ENCODE measurements at places on chromosomes 6 and 20.

GRCh38 chr6:7805850-7806214 lies 79.9 kb downstream of the BMP6 start:
- DNase-seq, result no peak

DNA sequence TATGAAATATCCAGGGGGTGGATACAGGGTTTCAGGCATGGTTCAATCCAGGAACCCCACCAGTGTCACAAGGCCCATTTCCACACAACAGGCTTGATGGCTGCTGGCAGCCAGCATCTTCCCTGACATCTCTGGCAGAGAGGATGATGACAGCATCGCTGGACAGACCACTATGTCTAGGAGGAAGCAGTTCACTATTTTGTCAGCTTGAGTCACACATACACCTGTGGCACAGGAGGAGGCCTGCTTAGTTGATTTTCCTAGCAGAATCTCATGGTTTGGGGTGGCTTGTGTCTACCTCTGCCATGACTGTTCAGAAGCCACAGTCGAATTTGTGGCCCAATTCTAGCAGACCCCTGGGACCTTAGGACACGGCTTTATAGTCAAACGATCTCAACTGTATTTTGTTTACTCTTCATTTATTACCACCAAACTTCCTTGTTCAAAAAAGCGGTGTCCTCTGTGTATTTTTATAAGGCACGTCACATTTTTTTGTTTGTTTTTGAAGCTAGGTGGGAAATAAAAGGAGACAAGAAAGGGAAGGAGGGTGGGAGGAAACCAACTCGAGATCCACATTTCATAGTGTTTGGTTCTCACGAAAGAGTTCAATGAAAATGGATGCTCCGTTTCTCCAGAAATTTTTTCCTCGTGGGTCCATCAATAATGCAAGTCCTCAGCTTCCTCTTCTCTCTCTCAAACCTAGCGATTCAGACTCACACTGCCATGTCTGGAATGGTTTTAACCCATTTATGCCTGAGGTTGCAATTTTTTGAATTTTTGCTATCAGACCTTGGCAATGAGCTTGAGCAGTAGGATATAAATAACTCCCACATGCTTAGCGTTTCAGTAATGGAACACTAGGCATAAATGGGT lies 94.4 kb downstream of the TOX2 start:
- DNase-seq, result no peak

DNA sequence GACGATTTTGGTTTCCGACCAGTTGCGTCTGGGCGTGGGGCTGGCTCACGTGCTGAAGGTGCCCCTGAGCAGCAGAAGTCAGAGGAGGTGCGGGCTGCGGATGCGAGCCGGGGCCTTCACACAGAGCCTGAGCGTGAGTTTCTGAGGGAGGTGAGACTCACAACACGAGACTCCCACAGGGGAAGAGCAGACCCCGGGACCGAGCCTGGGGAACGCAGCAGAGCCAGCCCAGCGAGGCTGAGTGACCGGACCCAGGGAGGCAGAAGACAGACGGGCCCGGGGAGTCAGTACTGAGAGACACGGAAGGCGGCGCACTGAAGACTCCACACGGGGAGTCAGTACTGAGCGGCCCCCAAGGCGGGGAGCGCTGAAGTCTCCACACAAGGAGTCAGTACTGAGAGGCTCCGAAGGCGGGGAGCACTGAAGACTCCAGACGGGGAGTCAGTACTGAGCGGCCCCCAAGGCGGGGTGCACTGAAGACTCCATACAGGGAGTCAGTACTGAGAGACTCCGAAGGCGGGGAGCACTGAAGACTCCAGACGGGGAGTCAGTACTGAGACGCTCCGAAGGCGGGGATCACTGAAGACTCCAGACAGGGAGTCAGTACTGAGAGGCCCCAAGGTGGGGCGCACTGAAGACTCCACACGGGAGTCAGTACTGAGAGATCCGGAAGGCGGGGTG lies 77.8 kb downstream of the DLL1 start:
- DNase-seq, result no peak

DNA sequence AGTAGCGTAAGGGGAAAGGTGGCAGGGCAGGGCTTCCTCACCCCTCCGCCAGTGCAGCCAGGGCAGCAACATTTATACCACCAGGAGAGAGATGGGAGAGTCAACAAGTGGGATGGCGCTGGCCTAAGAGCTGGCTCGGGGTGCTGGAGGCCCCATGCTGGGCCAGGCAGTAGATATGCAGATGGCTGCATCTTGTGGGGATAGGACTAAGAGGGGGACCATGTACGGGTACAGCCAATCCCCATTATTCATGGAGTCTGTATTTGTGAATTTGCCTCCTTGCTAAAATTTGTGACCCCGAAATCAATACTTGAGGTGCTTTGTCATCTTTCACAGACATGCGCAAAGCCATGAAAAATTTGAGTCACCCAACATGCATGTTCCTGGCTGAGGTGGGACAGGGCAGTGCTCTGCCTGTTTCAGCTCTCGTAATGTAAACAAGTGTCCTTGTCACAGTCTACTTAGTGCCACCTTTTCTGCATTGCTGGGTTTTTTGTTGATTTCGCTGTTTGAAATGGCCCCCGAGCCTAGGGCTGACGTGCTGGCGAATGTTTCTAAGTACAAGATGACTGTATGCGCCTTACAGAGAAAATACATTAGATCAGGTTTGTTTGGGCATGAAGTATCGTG lies 27.5 kb upstream of the TAF8 start:
- no peak for DNase-seq

DNA sequence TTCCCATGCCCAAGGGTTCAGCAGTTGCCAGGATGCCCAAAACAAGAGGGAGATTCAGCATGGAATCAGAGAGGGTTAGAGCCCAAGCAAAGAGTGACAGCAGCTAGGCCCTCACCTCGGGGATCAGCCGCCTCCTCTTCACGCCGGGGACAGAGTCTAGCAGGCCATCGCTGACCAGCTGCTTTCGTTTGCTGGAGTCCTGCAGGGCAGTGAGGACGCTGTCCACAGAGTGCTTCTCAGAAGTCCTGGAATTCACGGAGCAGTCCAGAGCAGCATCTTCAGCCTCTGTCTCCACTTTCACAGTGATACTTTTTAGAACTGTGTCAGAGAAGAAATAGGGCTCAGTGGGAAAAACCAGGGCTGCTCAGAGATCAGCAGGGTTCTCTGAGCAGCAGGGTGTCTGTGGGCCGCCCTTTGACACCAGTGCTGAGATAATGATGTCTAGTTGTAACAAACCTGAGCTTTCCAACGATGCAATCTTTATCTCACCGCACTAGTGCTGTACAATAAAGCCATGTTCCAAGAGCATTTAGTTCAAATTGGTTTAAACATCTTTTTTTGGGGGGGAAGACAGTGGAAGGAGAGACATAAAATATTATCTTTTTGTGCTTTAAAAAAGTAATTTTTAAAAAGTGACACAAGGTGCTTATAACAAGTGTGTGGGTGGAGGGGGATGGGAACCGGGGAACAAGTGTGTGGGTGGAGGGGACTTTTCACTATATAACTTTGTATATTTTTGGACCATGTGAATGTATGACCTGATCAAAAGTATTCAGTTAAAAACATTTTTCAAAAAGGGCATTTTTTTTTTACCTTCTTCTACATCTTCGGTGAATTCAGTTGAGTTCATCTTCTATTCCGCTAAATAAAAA lies 16.6 kb downstream of the BEND3 start:
- no peak for DNase-seq

GRCh38 chr6:125888989-125889656 lies 67.4 kb upstream of the HINT3 start:
- DNase-seq, result no peak

DNA sequence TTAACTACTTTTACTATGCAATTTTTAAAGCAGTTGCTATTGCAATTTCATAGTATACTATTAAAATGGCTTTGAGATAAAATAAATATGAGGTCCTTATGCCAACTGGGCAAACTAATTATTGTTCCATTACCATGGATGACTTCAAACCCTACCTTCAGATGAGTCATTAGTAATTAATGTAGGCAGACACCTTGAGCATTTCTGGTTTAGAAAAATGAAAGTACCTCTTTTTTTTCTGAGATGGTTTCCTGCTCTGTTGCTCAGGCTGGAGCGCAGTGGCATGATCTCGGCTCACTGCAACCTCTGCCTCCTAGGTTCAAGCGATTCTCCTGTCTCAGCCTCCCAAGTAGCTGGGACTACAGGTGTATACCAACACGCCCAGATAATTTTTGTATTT lies 11.9 kb downstream of the ASF1A start:
- no peak for DNase-seq

DNA sequence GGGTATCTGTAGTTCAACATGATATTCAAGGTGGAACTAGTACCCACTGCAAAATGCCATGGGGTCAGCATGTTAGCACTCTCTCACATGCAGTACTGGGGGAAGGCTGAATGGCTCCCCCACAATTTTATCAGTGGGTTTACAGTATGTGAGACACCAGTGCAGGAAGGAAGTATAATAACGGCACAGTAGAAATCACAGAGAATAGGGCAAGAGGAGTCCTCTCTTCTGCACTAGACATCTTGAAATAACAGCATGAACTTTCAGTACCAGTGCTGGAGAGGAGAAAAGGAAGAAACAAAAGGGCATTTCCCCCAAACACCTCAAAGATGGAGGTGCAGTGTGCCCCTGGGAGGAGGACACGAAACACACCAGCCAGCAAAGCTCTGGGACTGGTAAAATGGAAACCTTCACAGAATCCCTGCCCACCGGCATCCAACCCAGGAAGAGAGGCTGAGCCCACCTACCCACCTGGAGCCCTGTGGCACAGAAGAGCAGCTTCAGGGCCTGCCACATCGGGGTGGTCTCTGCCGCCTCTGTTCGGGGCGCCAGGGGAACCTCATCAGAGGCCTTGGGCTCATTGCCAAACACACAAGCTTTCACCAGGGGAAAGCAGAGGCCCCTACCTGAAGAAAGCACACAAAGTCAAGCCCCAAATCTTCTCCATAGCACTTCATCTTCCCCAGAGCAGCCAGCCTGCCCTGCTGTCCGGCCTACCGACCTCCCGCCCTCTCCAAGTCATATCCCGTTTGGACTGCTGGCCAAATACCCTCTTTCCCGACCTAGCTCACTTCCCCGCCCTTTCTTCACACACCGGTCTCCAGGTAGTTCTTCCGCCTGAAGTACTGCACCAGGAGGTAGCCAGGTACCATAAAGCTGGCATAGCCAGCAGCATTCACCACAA lies 1.2 kb downstream of the SLC35B2 start:
- DNase-seq, result no peak

GRCh38 chr6:82614518-82614917 lies 250.9 kb downstream of the TPBG start:
- no peak for DNase-seq

- no peak for DNase-seq
Measured at GRCh38 chr20:59643615-59644061, 39.3 kb downstream of the PHACTR3 start.

- no peak for DNase-seq
Measured at GRCh38 chr6:28531479-28532128, 5.9 kb downstream of the GPX5 start.

GRCh38 chr20:61956396-61957342 lies 109.0 kb downstream of the TAF4 start:
- no peak for DNase-seq

DNA sequence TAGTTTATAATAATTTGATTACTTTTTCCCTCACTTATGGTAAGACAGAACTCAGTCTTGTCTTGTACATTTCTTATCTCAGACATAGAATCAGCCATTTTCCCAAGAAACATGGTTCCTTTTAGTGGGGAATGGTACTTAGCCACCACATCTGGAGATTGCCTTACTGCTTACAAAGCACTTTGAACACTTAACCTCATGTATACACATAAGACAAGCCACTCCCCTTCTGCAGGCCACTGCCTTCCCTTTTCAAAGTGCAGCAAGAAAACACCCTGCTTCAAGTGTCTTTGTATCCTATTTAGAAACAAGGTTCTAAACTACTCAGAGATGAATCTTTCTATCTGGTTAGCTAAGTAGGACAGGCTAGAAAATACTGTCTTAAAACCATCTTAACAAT lies 159.2 kb downstream of the UBE3D start:
- no peak for DNase-seq

DNA sequence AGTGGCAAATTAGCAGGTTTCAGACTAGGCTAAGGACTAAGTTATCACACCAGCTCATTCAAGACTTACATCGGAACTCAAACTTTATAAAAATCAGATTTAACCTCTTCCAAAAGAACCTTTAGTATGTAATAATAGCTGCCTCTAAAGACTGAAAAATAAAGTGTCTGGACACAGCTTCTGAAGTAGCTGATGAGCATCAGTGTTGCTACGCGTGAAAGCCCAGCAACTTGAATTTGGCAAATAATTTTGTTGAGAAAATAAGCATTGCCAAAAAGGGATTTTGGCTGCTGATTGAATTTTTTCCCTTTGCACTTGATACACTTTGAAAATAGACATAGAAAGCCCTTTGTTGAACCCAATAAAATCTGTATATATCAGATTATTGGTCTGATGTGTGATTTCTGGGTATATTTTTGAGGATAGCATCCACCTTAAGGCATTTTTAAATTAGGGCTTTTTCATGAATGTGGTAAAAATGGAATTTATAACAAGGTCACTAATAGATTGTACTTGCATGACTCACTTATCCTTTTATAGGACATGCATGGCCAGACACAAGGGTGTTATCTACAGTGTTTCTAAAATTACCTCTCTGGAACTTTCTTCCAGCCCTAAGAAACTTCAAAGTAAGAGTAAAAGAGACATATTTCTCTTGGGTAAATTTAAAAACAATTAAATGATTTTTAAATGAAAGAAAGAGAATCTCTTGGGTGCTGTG lies 350.4 kb downstream of the TENT5A start:
- DNase-seq, result no peak

DNA sequence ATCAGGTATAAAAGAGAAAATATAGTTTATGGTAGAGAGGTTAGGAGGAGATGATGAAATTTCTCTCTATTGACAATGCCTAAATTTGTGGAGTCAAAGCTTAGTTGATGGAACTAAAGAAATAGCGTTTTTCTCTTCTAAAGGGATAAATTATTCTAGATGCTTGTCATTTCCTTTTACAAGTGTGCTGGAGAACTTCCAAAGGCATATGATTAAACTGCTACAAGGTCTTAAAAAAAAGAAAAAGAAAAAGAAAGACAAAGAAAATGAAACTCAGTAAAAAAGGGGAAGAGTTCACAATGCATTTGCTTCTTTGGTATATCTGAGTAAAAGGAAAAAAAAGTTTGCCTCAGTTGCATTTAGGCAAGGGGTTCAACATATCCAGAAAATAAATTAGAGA lies 499.8 kb upstream of the PTCHD4 start:
- DNase-seq, result no peak

All from stimulated activated CD8-positive, alpha-beta memory T cell treated with anti-CD3 and anti-CD28 coated beads, Interleukin-4, amount 100 ng/mL, for 1 hour (primary cell).